ENCODE measurements at places on chromosomes 2 and 18. TPM values are rescaled to one million over a fixed set of nuclear protein-coding genes. Genes with fewer than 3 reads are reported as not detected.
A peak's percentile ranks its signal among the peaks of the same experiment; 100 is the strongest.

Gene TRIM54
- total RNA-seq, result not detected

Gene NT5C1B
- total RNA-seq, result not detected

Gene COL6A3
- total RNA-seq, result 156 TPM

Gene MFSD2B
- total RNA-seq, result not detected

Gene PTH2R
- not detected for total RNA-seq

Gene TDRD15
- not detected for total RNA-seq

Gene GPR45
- not detected for total RNA-seq

Gene KCNG3
- total RNA-seq, result not detected

Gene CYBRD1
- 222 TPM for total RNA-seq

Gene LIPG
- 1.6 TPM for total RNA-seq

Gene FECH
- 33.0 TPM for total RNA-seq

GRCh38 chr18:1585881-1586488 is 681.3 kb downstream of the ADCYAP1 start:
- no peaks in the 10 kb centered on the region for H3K4me1 ChIP-seq
- no peaks in the 10 kb centered on the region for H3K36me3 ChIP-seq
- no peak overlapping the region for H3K4me3 ChIP-seq
- DNase-seq, result no peak
- H3K27me3 ChIP-seq, result no peaks in the 10 kb centered on the region

DNA sequence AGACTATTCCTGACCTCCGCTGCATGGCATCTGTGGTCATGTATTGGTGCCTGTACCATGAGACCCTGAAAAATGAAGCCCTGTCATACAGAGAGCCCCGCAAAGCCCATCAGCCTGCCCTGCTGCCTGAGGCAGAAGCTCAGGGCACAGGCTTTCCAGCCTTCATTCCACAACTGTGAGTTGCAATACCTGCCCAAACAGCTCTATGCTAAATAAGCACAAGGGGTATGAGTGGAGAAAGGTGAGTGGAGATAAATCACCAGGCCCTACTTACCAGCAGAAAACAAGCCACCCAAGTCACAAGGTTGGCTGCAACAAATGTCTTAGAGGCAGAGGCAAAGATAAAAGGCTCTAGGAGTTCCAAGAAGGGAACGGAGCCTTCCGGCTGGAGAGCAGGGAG is 277.4 kb downstream of the TNS1 start:
- H3K4me3 ChIP-seq, result no peak overlapping the region
- no peak for DNase-seq
- H3K27me3 ChIP-seq, result no peaks in the 10 kb centered on the region
- peaks cover 7% of the 10 kb centered on the region for H3K4me1 ChIP-seq
- H3K27ac ChIP-seq, result no peak overlapping the region

DNA sequence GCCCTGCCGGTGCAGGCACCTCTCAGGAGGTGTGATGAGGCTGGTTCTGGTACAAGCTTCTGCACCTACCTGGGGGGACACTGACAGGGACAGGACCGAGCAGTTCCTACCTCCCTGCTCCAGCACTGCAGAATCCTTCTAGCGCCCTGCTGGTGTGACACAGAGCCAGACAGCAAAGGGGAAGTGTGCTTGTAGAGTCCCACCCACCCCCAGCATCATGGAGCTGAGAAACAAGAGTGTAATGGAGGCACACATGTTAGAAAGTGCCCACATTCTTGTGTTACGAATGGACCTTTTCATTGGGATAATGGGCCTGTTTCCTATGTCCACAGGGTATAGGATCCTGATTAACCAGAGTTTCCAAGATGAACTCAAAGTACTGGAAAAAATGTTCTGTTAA is 38.3 kb downstream of the OXER1 start:
- no peak overlapping the region for H3K4me3 ChIP-seq
- H3K4me1 ChIP-seq, result no peaks in the 10 kb centered on the region
- H3K36me3 ChIP-seq, result no peaks in the 10 kb centered on the region
- DNase-seq, result no peak
- no peak overlapping the region for H3K27ac ChIP-seq
- no peaks in the 10 kb centered on the region for H3K27me3 ChIP-seq

- H3K36me3 ChIP-seq, result no peaks in the 10 kb centered on the region
- no peak overlapping the region for H3K27ac ChIP-seq
- no peak overlapping the region for H3K4me3 ChIP-seq
- DNase-seq, result no peak
Measured at GRCh38 chr2:159905926-159906714, 108.1 kb upstream of the CD302 start.

- peaks cover 20% of the 10 kb centered on the region for H3K36me3 ChIP-seq
- H3K4me3 ChIP-seq, result peak overlapping the region; percentile 29
- no peaks in the 10 kb centered on the region for H3K27me3 ChIP-seq
- H3K4me1 ChIP-seq, result peaks cover 10% of the 10 kb centered on the region
- peak overlapping the region; percentile 31 for H3K27ac ChIP-seq
Measured at GRCh38 chr18:8623549-8624106, 14.4 kb downstream of the RAB12 start.

- H3K27me3 ChIP-seq, result no peaks in the 10 kb centered on the region
- H3K4me1 ChIP-seq, result no peaks in the 10 kb centered on the region
- H3K4me3 ChIP-seq, result no peak overlapping the region
- no peak overlapping the region for H3K27ac ChIP-seq
- H3K36me3 ChIP-seq, result no peaks in the 10 kb centered on the region
Measured at GRCh38 chr2:31227711-31228125, 6.2 kb upstream of the EHD3 start.

DNA sequence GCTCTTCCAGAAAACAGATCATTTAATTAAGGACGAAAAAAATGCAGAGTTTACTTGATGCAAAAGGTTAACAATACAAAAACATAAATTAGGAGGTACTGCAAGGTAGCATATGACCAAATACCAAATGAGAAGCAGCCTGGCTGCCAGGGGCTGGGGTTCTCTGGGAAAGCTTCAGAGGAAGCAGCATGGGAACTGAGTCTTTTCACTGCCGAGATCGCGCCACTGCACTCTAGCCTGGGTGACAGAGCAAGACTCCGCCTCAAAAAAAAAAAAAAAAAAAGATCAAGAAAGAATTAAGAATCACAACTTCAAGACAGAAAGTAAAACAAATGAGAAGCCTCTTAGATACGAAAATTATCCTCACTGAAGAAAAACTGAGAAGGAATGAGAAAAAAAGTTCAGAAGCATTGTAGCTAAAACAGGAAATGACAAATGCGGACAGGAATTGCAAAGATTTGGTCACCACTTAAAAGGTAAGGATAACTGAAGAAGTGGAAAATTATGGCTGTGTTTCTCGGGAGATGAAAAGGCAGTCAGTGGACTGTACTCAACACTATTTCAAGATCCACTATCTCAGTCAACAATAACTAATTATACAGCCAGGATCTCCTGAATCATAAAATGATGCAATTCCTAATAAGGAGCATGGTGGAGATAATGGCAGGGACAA is 4.3 kb downstream of the SEPTIN10 start:
- peak overlapping the region; percentile 11 for H3K4me3 ChIP-seq
- peak overlapping the region; percentile 76 for H3K27ac ChIP-seq
- H3K4me1 ChIP-seq, result peaks cover 29% of the 10 kb centered on the region
- H3K36me3 ChIP-seq, result no peaks in the 10 kb centered on the region

GRCh38 chr2:11466307-11467128 is 557 bp upstream of the E2F6 start:
- peaks cover 20% of the 10 kb centered on the region for H3K4me1 ChIP-seq
- peak overlapping the region; percentile 86 for H3K4me3 ChIP-seq
- no peaks in the 10 kb centered on the region for H3K36me3 ChIP-seq
- peak overlapping the region; percentile 93 for H3K27ac ChIP-seq

DNA sequence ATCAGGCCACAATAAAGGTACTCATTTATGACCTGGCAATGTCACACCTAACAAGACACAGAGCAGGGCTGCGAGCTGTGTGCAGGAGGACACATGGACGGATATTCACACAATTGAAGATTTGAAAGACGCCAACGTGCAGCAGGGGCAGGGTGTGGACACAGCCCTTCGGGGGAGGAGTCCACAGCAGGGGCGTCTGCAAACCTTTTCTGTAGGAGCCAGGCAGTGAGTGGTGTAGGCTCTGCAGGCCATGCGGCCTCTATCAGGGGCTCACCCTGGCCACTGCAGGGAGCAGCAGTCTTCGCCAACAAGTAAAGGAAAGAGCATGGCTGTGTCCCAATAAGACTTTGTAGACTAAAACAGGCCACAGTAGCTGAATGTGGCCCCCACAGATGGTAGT is 125.7 kb upstream of the SNTG2 start:
- no peak overlapping the region for H3K4me3 ChIP-seq
- no peaks in the 10 kb centered on the region for H3K36me3 ChIP-seq
- H3K4me1 ChIP-seq, result no peaks in the 10 kb centered on the region
- H3K27me3 ChIP-seq, result no peaks in the 10 kb centered on the region

DNA sequence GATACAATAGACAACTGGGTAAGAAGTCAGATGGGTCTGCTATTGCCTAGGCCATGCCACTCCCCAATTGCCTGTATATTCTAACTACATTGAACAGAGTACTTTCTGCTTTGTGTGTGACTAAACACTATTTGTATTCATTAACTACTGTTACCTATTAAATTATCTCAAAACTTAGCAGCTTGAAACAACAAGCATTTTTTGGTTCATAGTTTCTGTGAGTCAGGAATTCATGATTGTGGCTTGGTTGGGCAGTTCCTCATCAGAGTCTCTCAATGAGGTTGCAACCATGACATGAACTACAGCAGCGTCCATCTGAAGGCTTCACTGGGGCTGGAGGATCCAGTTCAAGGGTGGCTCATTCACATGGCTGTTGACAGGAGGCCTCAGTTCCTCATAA is 205.7 kb downstream of the EN1 start:
- H3K27ac ChIP-seq, result no peak overlapping the region
- no peaks in the 10 kb centered on the region for H3K36me3 ChIP-seq
- no peaks in the 10 kb centered on the region for H3K27me3 ChIP-seq
- H3K4me3 ChIP-seq, result no peak overlapping the region
- no peaks in the 10 kb centered on the region for H3K4me1 ChIP-seq

DNA sequence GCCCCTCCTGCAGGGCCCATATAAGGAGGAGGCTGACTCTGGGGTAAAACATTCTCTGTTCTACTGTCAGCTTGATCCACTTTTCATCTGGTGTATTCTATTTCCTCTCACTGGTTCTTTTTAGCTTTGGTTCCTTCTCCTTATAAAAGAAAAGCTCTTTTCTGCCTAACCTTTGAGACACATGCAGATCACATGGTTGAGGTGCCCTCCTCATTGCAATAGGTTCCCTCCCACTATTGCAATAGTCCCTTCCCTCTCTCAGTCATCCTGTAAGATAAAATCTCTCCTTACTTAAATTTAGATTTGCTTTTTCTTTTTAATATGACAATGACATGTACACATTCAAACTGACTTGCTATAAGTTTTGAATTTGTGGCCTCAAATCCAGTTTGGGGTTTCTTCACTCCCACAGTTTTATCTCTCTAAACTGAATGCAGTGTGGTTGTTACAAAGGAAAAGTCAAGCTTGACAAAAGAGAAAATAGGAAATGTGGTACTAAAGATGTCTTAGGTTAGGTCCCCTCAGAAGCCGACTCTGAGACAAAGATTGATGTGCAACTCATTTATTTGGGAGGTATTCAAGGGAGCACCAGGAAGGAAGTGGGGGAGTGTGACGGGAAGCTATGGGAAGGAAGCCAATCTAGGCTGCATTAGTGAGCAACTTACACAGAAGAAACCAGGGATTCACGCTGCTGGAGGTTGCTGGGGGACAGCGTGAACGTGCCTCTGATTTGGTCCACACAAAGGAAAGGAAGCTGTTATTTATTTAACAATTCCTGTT is 127.6 kb upstream of the LINC00305 start:
- no peak for DNase-seq
- H3K36me3 ChIP-seq, result no peaks in the 10 kb centered on the region
- H3K27ac ChIP-seq, result no peak overlapping the region
- H3K4me3 ChIP-seq, result no peak overlapping the region

DNA sequence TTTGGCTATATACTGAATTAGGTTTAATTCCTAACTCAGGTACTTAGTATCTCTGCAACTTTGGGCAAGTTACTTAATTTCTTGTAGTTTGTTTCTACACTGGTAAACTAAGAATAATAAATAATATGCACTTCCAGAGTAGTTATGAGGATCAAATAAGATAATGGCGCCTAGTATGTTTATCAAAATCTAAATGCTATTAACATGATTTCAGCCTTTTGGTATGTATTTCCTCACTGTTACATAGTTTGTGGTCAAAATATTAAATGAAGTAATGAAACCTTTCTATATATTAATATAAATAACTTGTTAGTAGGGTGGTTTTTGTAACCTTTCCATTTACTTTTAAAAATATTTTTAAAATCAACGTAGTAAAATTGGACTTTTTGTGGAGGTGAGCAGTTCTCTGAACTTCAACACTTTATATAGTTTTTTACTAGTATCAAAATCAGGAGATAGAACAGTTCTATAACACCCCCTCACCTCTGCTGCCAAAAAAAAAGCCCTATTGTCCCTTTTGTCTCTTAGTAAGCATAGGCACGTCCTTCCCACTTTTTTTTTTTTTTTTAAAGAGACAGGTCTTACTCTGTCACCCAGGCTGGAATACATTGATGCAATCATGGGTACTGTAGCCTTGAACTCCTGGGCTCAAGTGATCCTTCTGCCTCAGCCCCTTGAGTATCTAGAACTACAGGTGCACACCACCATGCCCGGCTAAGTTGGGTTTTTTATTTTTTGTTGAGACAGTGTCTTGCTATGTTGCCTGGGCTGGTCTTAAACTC is 44.8 kb downstream of the RAB3GAP1 start:
- no peaks in the 10 kb centered on the region for H3K36me3 ChIP-seq
- no peak for DNase-seq
- no peaks in the 10 kb centered on the region for H3K4me1 ChIP-seq
- H3K27ac ChIP-seq, result no peak overlapping the region
- H3K4me3 ChIP-seq, result no peak overlapping the region

DNA sequence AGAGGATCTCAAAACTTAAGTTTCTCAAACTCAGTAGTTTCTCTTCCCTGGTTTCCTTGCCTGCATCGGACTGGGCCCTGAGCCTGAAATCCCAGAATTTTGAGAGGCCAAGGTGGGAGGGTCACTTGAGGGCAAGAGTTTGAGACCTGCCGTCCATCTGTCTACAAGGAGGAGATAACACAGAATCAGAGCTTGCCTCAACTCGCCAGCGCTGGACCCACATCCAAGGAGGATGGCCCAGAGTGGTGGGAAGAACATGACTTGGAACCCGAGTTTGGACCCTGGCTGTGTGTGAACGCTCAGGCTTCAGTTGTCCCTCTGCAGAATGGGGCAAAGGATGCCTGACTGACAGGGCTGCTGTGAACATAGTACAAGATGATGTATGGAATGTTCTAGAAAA is 80.1 kb downstream of the MCFD2 start:
- H3K4me3 ChIP-seq, result no peak overlapping the region
- no peaks in the 10 kb centered on the region for H3K4me1 ChIP-seq
- no peak overlapping the region for H3K27ac ChIP-seq
- H3K27me3 ChIP-seq, result no peaks in the 10 kb centered on the region
- no peak for DNase-seq
- H3K36me3 ChIP-seq, result no peaks in the 10 kb centered on the region

Data from ascending aorta (tissue), 2 donors.